Left ventricle myocardium inferior (tissue), 1 donor: ENCODE measurements at places on chromosomes 5 and 9.

DNA sequence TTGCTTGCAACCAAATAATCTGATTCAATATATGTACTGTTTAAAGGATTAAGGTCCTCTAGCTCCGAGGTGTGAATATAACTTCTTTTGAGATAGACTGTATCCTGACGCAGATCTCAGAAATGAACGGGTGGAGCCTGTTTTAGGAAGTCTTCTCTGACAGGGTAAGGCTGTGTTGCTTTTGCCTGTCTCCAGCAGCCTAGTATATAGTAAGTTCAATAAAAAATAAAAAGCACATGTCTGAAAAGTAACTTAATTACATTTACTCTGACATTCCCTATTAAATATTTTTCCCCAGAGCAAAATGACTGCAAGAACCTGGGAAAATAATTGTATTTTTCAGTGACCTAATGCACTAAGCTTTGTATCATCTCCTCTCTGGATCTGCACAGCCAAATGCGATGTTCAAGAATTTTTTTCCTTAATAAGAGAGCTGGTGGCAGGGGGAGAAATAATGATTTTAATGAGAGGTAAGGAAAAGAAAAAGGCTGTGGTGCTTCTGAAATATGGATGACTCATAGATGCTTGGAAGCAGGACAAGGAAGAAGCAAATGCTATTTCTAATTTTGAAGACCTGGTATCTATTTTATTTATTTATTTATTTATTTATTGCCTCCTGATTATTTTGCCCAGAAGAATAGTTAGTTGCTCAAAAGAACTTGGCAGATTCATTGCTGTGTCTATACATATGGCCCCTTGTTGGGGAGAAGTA is 7.3 kb downstream of the PPP3R2 start:
- DNase-seq: no peak

GRCh38 chr5:324736-325612 is 3.5 kb downstream of the AHRR start:
- no peak for DNase-seq

DNA sequence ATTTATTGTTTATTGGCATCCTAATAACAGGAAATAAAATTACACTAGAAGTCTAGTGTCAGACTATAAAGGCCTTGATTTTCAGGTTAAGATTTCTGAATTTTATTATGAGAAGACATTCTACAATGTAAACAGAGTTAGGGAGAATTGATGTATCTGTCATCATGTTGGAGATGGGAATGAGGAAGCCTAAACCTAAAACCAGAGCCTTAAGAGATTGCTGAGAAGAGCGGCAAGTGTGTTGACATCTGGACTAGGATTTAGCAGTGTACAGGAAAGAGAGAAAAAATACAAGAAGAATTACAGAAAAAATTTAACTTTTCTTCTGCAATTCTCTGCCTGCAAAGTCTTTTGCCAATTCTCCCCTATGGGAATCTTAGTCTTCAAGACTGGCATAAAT is 525.5 kb downstream of the NR2F1-AS1 start:
- no peak for DNase-seq

DNA sequence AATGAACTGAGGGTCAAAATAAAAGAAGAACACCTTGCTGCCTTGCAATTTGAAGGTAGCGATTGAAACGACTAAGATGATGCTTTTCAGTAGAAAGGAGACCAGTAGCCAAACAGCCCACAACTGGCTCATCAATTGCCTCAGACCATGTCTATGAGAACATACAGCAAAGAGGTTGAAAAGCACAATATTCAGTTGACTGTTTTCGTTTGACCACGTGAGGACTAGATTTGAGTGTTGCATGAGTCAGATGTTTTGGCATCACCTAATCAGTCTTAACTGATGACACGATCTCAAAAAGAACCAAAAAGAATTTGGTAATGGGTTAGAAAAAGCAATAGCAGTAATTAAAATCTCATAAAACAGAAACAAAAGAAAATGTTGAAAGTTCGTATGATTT is 82.7 kb upstream of the IL7R start:
- no peak for DNase-seq

DNA sequence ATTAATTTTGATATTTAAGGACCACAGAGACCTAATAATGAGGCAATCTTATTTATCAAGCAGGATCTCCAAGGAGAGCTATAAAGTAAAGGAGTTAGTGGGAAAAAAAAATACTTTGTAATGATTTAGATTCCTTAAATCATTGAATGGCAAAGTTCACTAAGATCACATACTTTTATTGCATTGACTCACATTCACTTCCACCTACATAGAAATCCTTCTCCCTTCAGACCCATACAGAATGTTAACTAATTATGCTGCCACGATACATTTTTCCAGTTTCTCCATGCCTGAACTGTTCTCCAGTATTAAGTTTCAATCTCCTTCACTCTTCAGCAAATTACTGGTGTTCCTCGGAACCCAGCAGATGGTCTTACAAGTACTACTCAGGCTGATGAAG is 388.7 kb downstream of the EFNA5 start:
- no peak for DNase-seq

DNA sequence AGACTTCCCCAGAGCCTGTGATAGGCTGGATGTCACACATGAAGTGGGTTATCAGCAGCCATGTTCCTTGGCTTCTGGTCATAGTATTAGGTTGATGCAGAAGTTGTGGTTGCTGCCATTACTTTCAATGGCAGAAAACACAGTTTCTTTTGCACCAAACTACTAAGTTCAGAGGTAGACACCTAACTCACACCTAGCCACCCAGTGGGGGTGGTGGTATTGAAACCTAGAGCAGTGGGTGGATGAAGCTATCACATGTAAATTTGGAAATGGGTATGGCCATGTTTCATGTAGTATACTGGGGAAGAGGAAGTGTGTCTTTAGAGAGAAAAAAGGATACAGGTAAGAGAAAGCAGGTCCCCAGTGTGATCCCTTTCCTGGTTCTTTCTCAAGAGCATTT is 347.9 kb upstream of the SEMA6A start:
- no peak for DNase-seq

- no peak for DNase-seq
Observed at GRCh38 chr9:95229230-95229915, 88.1 kb downstream of the FANCC start.

DNA sequence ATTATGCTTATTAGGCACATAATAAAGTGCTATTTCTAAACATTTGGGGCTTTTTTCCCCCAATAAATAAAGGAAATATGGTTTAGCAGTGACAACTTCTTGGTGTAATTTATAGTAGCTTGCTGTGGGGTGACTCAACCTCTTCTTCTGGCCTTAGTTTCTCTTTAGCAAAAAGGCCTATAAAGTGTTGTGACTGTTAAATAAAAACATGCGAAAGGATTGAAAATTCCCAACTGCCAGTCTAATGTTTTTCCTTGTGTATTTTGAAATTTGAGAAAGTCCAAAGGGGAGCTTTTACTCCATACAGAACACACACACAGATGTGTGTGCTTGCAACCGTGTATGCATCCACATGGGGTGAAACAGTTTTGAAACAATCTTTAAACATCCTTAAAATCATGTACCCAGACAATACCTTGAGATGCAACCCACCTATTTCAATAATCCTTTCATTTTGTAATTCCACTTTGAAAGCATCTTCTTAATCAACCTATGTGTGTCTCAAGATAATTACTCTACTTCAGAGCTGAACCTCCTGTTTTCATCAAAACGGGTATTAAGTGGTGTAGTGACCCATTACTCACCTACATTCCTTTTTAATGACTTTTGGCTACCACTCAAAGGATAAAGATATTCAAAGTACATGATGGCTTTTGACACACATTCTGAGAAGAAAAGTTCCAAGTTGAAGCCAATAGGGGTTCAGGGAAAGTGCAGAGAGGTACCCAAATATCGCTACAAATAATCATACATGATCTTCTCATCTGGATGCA is 123.8 kb downstream of the DROSHA start:
- DNase-seq: no peak

- DNase-seq: no peak
Observed at GRCh38 chr5:143245929-143246561, 157.4 kb downstream of the NR3C1 start.

GRCh38 chr5:139177809-139178588 is 20.2 kb downstream of the SIL1 start:
- DNase-seq: peak; percentile 68

DNA sequence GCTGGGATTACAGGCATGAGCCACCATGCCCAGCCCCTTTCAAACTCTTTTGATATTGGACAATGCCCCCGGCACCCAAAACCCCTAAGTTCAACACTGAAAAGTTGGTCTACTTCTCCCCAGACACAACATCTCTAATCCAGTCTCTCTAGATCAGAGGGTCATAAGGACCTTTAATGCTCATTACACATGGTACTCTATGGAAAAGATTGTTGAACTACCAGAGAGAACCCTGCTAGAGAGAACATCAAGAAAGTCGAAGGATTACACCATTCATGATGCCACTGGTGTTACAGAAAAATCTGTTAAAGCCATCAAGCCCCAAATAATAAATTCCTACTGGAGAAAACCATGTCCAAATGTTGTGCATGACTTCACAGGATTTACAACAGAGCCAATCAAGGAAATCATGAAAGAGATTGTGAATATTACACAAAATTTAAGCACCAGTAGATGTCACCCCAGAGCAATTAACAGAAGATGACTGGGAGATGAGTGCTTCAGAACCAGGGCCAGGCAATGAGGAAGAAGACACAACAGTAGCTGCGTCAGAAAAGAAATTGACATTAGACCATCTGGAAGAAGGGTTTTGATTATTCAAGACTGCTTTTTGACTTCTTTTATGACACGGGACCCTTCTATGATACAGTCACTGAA is 28.3 kb upstream of the NIPAL4 start:
- DNase-seq: no peak

DNA sequence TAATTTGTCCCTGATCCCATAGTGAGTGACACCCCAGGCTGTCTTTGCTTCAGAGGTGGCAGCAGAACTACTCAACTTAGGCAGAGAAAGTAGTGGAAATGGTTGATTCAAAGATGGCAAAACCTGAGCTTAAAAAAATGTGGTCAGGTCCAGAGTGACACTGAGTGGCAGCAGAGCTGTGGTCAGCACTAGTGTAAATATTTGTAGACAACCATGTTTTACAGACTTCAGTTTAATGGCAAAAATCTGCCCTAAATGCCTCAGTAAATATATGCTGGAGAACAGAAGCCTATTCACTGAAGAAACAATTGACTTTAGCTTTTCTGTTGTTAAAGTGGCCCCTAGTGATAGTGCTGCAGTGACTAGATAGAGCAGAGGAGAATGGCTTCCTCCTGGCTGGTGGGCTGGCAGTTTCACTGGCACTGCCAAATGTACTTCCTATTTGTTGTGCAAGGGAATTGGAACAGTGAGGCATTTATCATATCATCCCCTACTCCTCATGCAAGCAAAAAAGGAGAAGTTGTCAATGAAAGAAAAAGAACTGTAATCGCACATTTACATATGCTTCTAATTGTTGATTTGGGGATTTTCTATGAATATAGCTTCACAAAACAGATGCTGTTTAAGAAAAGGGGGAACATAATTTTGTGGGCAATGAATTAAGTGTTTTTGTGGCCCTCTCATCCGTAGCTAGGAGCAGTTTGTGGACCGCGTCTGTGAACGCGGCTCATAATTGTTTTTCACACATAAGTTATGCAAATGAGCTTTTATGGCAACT is 12.0 kb downstream of the PBX3 start:
- DNase-seq: peak; percentile 22

- DNase-seq: no peak
Observed at GRCh38 chr9:135048046-135048757, 39.3 kb upstream of the OLFM1 start.

DNA sequence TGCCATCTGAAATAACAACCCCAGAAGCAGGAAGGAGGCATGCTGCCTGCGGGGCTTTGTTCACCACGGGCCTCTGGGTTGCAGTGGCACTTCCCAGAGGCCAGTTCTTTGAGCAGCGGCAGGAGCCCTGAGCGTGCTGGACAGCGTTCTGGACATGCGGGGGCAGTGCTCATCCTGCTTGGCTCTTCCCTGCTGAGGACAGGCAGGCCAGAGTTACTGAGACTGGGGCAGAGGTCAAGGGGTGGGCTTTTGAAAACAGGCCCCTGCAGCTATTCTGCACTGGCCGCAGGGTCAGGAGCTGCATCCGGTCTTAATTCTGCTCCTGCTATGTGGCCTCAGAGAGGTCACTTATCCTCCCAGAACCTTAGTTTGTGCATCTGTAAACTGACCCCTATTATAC is 258.6 kb downstream of the FSTL4 start:
- DNase-seq: no peak

- DNase-seq: no peak
Observed at GRCh38 chr9:85484235-85484634, 257.5 kb downstream of the AGTPBP1 start.

DNA sequence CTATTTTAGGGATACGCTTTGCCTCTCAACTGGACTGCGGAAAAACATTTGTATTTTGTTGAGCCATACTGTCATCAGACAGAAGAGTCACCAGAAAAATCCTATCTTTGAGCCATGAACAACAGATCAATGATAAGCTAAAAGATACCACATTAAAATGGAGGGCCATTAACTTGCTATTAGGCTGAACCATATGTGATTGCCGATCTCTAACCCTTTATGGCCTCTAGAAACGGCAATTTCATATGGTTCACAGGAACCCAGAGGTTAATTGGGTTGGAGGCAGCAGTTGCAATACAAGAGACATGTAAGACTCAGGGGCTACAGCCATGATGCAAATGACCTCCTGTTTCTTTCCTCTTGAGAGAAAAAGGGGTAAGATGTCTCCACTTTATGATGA is 69.8 kb downstream of the MYO10 start:
- DNase-seq: no peak

- DNase-seq: no peak
Observed at GRCh38 chr5:173004013-173004412, 20.4 kb downstream of the ATP6V0E1 start.

DNA sequence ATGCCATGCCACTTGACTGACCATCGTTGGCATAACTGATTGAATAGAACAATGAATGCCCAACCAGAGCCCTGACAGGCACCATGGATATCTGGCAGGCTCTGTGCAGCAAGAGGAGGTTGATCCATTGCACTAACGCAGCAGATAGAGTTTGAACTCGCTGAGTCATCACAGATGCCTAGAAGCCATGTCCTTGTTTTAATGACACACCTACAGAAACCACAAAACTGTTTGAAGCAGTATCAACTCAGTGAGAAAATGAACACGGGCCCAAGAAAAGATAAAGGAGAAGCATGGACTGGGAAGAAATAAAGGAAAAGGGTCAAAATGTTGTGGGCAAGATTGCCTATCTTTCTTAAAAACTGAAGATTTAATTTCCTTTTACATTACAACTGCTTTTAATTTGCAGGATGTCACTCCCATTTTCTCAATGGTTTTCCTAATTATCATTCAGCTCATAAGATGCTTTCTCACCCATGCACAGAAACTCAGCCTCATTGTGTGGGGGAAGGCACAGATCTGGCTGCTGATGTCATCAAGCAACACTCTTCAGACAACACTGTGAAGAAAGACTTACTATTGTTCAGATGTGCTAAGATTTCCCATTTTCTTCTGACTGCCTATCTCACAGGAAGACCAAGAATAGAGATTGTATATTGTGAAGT is 129.0 kb downstream of the PIK3R1 start:
- no peak for DNase-seq
